ENCODE measurements at places on chromosomes 7 and 10.

- DNase-seq: no peak
These were observed 15.1 kb downstream of the LRRC20 start for GRCh38 chr10:70367195-70367796.

- no peak for DNase-seq
These were observed 5.9 kb upstream of the GARIN1A start for GRCh38 chr7:128666200-128666599.

DNA sequence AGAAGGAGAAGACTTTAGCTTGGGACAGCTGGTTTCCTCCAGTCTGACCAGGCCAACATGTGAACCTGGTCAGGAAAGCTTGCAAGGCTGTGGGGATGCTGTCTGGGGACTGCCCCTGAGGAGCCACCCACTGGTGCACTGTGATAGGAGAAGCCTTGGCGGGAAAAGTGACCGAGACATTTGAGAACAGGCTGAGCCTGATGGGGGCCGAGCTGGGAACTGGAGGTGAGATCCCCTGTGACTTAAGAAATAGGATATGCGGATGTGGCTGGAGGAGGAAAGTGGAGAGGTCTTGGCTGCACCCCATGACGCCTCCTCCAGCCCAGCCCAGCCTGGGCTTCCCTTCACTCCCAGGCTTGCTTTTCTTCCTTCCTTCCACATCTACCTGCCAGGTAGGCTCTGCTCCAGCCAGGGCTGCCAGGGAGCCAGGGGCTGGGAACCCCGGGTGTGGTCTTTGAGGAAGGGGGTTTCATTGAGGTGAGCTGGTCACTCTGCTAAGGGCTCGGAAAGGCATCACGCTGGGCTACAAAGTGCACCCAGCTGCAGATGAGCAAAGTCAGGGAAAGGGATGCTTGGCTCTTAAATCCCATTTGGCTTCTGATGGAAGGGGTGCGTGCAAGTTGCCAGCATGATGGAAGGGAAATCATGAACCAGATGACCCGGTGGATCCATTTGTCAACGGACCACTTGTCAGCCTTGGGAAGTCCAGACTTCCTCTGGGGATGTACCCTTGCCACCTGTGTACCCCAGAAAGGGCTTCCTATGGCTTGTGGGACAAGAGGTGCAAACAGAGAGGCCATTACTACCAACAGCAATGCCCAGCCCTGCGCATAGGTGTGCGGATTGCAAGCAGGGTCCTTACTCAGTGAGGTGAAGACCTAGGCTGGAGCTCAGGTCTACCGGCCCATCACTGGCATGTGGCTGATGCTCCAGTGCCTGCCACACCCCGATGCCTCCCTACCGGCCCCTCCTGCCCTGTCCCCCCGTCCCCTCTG is 66.3 kb downstream of the C10orf143 start:
- DNase-seq: no peak

- DNase-seq: no peak
These were observed 36.1 kb downstream of the PPP1R3C start for GRCh38 chr10:91596825-91597196.

DNA sequence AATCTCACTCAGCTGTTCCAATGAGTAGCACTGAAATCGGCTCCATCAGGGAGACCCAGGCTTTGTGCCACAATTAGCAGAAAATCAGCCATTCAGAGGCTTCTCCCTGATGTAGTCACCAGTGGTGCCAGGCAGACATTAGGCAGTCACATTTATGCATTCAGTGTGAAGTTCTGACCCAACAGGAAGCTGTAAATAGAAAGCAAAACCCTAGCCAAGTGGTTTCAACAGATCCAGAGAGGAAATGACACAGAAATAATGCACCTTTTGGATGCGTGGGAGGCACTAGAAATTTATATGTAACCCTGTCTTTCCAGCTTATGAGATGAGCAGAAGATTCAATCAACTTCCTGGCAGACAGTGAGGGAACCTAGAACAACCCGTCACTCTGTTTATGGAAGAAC is 186.4 kb downstream of the PDE1C start:
- no peak for DNase-seq

GRCh38 chr10:15579605-15580004 is 140.1 kb downstream of the ITGA8 start:
- no peak for DNase-seq

- no peak for DNase-seq
These were observed 63.4 kb upstream of the GSDME start for GRCh38 chr7:24820730-24821044.

DNA sequence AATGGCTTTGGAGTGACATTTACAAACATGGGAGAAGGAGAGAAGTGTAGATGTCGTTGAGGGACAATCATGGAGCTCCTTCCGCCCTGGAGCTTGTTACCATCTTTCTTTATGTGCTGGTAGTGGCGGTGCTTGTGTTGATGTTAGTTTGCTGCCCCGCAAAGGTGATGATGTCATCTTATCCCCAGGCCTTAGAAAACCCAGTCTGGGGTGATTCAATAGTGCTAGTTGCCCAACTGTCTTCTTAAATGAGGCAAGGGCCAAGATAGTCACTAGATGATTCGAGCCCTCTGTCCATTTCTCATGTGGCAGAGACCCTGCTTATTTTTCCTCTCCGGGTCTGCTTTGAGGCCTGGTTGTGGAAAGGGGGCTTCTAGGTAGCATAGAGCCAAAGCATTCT is 277.4 kb downstream of the CCSER2 start:
- DNase-seq: no peak

- DNase-seq: no peak
These were observed 21.6 kb upstream of the RNF148 start for GRCh38 chr7:122724366-122724765.

DNA sequence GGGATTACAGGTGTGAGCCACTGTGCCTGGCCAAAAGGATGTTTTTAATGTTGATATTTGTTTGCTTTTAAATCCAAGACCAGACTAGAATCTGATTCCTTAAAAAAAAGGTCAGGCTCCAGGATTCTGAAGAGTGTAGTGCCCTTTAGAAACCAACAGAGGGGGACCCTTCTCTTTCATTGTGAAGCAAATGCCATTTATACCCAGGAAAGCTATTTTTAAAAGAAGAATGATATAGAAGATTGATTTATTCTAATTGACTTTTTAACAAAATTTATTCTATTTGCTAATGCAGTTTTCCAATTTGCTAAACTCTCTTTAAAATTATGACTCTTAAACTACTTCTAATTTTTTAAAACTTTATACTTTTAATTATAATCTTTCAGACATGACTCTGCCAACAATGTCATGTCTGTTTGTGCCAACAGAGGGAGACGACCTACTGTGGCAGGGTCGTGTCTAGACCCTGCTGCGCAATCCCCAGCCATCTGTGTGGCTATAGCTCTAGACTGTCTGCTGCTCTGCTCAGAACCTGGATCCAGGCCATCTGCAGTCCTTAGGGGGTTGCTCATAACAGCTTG is 201.0 kb upstream of the IMMP2L start:
- DNase-seq: no peak

- DNase-seq: no peak
These were observed 219.6 kb downstream of the DGKB start for GRCh38 chr7:14682910-14683465.

DNA sequence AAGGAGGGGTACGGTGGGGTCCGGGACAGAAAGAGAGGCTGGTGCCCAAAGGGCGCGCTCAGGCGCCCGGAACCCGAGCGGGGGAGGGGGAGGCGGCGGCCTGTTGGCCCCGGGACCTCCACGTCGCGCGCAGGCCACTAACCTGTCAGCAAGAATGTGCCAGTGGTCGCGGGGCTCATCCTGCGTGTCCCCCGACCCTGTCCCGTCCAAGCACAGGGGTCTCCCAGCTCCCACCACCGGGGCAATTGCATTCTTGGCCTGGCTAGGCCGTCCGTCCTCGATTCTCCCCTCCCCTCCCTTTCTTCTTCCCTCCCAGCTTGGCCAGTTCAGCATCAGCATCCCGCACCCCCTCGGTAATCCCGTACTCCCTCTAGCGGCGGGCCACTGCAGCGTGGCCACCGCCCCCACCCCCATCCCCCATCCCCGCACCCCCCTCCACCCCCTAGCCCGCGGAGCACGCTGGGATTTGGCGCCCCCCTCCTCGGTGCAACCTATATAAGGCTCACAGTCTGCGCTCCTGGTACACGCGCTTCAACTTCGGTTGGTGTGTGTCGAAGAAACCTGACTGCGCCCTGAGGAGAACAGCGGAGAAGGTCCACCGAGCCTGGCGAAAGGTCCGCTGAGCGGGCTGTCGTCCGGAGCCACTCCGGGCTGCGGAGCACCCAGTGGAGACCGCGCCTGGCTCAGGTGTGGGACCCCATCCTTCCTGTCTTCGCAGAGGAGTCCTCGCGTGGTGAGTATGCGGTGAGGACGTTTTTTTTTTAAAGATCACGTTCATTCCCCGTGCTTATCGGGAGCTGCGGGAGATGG is at the start of gene SGCE:
TSS of gene SGCE (minus strand) at position 286 of the 810 bp plus-strand sequence. CDS start at position 251, 35 bp downstream.
- DNase-seq: no peak

DNA sequence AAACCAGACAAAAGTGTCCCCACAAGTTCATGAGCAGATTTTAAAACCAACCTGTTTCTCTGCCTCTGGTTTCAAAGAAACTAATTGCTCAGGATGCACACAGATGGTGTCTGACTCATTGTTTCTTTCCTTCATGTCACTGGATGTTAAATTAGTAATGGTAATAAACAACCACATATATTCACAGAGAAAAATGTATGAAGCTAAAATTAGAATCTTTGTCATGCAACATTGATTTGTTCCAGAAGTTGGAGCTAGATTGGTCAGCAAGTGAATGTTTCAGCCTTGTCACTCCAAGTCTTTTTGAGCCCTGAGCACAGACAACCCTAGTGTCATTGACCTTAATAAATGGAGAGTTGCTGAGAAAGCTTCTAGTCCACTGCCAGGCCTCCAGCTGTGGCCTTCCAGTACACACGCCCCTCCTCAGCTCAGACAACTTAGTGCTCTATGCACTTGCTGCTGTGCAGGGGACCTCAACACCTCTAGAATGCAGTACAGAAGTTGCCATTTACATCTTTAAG is 175.9 kb downstream of the CCDC71L start:
- no peak for DNase-seq

- no peak for DNase-seq
These were observed 83.9 kb upstream of the RSU1 start for GRCh38 chr10:16901106-16901505.

DNA sequence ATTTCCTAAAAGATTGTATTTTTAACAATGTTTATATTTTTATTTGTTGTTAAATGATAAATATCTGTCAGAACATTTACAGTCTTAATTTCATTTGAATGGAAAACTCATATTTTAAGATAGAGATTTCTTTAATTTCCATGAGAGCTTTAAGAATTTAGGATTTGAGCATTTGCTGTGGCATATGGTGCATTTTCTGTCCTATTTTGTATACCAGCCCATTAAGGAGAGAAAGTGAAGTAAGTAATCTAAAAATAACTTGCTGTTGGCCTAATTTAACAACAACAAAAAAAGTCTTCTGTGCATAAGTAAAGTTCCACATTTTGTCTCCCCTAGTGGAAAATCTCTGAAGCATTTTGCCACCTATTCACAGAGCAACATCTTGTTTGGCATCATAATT is 190.9 kb upstream of the PPP1R3A start:
- no peak for DNase-seq

DNA sequence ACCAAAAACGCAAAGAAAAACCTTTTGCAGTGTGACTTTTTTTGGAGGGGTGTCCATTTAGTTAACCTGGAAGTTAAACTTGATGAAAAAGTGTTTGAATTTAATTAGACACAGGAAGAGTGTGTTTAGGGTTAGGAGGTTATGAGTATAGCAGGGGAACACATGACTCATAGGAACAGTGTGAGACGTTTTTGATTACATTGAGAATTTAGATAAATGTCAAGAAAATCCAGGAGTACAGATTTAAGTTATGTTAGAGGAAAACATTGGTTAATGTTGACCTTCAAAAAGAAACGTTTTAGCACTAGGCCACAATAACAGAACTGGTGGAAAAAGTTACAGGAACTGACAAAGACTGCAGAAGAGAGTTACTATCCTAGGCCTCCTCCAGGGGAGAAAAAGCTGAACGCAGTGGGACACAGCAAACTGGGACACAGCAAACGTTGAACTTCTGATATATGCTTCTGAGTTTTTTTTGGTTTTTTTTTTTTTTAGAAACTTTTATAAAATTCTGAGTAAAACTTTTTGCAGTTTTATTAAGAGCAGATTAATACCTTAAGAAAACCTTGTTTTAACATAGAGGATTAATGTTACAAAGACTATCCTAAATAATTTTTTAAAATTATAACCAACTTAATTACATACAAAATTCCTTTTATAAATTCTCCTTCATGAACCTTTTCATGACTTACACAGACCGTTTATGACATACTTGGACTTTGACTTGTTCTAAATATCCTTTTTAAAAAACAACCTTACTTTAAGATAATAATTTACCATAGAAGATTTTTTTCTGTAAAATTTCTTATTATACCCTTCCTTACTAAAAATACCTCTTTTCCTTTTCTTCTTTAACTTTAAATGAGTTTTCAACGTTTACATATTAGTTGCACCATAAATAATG is 22.2 kb downstream of the LANCL2 start:
- DNase-seq: no peak

DNA sequence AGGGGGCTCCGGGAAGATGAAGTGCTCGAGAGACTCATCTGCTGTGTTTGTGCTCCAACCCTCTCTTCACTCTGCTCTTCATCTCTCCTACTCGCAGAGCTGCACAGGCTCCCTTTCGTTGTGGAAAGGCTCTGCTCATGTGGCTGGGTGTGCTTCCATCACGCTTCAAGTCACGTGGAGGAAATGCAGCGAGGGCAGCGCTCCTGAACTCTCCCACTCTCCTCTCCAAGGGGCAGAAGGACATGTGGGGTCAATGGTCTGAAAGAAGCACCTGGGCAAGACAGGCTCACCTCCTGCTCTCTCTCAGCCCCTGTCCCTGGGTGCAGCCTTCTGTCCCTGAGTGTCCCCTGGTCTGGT is 72.6 kb downstream of the USP6NL start:
- no peak for DNase-seq

GRCh38 chr7:121002757-121003200 is 14.3 kb downstream of the CPED1 start:
- no peak for DNase-seq

GRCh38 chr10:18866852-18867251 is 181.7 kb upstream of the MALRD1 start:
- DNase-seq: no peak

DNA sequence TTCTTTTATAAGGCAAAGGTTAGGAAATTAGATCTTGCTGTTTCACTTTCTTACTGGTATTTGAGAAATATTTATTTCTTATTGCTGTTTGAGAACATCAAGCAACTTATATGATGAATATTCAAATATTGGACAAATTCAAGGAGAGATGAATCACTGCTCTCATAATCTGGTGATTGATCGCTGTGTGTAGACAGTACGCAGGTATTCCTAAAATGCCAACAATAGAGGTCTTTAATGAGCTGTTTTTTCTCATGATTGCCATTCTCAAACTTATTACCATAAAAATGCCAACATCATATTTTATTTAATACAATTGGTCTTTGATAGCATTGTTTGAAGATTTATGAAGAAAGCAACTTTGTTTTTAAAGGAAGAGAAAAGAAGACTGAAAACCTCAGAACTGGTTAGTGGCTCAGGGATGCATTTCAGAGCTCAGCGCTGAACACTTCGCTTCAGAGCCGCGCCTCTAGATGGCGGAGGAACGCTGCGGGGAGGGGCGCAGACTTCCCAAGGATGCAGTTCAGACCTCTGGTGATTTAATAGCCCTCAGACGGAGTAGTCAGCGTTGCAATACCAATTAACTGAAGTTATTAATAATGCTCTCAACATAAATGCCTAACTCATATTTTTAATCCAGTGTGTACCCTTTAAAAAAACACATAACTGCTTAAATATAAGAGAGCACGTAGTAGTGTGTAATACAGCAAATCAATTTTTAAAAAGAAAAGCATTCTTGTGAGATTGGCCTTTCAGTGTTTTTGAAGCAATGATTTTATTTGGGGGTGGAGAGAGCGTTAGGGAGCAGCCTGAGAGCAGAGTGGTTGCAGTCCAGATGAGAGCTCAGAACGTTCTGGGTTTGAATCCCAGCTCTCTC is 38.5 kb upstream of the STEAP4 start:
- DNase-seq: no peak

Measured in stimulated activated CD4-positive, alpha-beta T cell treated with anti-CD3 and anti-CD28 coated beads, Interleukin-1b, Interleukin-23, amount 100 ng/mL, for 1 hour (primary cell).